ENCODE measurements at places on chromosomes 7 and 10.

DNA sequence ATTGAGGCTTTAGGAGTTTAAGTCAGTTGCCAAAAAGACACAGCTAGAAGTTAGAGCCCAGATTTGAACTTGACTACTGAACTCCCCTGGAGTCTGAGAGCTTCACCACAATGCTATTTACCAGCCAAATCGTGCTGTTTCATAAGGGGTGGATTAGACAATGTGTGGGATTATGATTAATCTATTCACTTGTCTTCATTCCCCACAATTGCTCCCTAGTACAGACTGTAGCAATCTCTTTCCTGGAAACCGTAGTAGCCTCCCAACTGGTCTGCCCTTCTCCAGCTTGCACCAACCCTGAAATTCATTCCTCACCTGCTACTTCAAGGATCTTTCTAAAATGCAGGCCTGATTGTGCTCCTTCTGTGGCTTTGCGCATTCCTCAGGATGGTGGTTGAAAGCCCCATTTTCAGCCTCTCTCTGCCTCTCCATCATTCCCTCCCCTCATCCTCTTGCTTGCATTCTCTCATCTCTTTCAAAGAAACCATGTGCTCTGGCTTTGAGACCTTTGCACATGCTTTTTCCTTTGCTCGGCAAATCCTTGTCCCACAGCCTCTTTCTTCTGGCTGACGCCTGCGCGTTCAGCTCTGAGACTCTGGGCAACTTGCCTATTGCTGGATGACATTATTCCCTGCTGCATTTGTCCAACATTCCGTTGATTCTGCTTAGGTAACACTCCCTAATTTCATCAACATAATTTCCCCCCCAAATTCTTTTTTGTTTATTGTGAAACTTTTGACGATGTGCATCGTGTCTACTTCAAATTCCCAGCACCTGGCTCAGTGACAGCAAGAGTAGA is 145.1 kb downstream of the ADRA2A start:
- no peak for DNase-seq

DNA sequence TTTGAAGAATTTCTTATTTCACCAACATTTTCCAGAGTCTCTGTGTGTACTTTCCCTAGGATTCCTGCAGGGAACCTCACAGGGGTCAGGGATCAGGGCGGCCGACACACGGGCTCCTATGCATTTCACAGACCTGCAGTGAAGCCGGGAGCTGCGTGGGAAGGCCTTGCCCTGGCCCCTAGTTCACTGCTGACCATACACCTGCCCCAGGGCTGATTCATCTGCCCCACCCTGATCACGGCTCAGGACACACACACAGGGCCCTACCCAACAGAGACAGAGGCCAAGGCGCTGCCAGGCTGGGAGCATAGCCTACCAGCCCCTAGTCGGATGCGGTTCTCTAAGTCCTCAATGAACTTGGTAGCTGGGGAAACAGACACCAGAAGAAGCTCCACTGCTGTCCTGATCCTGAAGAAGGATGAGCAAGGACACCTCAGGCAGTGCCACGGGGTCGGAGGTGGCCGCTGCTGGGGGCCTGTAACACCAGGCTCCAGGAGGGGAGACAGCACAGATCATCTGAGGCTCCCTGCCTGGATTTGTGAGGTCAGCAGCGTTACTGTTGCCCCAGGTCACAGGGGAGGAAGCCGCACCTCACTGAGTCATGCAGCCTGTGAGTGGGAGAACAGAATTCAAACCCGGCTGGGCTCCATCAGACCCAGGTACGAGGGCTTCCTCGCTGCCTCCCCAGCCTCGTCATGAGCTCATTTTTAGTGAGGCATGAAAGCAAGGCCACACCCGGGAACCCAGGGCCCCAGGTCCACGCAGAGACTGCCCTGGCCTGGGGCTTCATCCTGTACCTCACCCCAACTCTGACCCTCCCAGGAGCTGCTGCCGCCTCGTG is 278.8 kb upstream of the PPP2R2D start:
- no peak for DNase-seq

GRCh38 chr7:128777156-128778123 is 1.8 kb upstream of the OPN1SW start:
- DNase-seq = no peak

- no peak for DNase-seq
Measured at GRCh38 chr10:11145495-11145855, 127.8 kb downstream of the CELF2 start.

DNA sequence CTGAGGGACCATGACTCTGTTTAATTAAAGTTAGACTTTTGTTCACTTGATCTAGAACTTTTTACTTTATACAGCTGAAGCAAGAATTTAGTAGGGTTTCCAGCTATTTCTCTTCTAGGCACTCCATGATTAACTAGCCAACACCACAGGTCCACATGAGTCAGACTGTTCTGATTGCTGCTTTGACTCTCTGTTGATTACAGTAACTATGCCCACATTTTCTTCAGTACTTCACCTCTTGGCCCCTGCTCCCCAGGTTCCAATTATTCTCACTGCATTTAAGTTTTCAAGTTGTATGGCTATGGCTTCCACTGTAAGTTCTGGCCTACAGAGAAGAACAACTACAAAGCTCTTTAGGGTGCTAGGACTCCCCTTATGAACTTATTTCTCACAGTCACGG is 737.2 kb upstream of the IGFBP3 start:
- no peak for DNase-seq

GRCh38 chr10:69897432-69897831 is 95.7 kb downstream of the COL13A1 start:
- DNase-seq = no peak

DNA sequence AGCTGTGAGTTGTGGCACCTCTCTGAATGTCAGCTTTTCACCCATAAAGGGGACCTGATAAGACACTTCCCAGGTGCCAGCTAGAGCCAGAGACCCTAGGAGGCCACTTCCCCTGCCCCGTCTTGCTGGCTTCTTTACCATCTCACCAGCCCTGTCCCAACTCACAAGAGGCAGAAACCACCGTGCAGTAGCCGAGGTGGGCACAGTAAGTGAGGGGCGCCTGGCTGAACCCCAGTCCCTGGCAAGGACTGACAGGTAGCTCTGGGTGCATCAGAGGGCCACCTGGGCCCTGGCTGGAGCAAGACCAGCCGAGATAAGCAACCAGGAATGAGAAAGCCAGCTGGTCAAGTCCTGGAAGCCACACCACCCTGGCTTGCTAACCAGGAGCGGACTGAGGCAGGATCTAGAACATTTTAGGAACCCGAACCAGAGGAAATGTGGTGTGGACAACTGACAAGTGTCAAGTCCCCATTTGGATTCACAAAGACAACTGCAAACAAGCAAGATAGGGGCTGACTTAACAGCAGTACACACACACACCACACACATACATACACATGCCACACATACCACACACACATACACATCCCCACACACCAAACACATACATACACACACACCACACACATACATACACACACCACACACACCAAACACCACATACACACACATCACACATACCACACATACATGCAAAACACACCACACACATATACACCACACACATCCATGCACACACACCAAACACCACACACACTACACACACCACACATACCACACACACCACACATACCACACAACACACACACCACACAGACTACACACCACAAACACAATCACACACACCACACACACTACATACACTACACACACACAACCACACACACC is 20.8 kb downstream of the OGDHL start:
- DNase-seq = peak; percentile 7

- DNase-seq = no peak
Measured at GRCh38 chr10:14327527-14327926, 3.2 kb downstream of the FRMD4A start.

GRCh38 chr7:134963036-134963435 is 23.3 kb upstream of the AGBL3 start:
- no peak for DNase-seq

DNA sequence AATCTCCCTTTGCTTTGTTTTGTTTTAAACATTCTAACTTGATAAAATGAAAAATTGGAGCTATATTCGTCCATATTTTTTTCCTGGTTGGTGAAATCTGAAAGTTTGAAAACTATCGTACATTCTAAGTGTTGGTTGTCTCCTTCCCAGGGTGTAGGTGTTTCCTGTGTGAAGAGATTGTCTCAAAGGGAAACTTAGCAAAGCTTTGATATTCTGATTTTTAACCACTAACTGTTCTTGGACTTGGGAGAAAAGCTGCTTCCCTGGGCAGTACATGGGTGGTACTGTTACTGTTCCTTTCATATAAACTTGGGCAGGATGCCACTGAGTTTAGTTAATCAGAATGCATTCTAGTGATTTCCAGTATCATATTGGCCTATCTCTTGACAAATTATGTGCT is 253.5 kb upstream of the LRGUK start:
- DNase-seq = no peak

DNA sequence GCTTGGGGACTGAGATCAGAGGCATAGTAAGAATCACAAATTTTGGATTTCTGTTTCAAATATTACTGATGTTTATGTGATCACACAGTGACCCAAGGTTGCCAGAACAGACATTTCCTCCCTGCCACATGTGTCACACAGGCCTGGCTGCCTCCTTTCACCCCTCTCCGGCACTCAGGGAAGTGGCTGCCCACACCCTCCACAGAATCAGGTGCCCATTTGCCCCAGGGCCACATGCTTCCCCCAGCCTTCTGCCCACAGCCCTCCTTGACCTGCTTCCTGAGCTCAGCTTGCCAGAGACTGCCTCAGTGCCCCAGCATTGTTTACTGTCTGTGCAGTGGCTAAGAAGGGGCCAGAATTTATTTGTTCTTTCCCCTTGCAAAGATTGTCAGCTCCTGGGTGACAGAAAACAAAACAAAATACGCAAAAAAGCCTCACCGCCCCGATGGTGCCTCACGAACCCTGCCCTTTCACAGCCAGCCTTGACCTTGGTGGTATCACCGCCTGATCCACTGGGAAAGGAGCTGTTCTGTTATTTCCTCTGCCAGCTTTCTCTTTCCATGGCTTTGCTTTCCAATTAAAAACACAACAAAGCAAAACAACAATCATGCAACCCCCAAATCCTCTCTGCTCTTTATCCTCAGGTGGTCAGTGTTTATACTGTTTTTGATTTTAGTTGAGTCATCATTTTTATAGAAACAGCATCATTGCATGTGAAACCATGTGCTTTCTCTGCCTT is 52.8 kb downstream of the CHN2 start:
- DNase-seq = no peak

DNA sequence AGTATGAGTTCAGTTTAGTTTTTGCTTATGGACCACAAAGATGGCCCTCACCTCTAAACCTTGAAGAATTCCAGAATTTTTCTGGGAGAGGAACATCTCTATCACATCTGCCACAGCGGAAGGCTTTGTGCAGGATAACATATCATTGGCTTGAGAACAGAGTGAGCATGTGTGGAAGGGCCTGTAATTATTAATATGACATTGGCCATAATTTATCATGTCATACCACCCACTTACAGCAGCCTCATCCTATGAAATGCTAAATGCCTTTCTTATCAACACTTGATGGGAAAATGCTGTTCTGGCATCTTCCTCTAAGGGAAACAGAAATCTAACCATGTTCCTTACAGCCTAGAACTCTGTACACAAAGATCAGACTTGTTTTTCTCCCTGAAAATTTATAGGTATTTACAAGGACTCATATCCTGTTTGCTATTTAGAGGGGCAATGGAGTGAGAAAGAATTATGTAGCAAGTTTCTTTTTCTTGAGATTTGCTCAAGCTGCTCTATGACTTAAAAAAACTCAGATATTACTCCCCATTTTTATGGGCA is 817.3 kb downstream of the LRMDA start:
- DNase-seq = no peak

- no peak for DNase-seq
Measured at GRCh38 chr7:116509982-116510579, 10.5 kb downstream of the CAV2 start.

GRCh38 chr7:131197920-131198615 is 129.6 kb upstream of the MKLN1 start:
- no peak for DNase-seq

DNA sequence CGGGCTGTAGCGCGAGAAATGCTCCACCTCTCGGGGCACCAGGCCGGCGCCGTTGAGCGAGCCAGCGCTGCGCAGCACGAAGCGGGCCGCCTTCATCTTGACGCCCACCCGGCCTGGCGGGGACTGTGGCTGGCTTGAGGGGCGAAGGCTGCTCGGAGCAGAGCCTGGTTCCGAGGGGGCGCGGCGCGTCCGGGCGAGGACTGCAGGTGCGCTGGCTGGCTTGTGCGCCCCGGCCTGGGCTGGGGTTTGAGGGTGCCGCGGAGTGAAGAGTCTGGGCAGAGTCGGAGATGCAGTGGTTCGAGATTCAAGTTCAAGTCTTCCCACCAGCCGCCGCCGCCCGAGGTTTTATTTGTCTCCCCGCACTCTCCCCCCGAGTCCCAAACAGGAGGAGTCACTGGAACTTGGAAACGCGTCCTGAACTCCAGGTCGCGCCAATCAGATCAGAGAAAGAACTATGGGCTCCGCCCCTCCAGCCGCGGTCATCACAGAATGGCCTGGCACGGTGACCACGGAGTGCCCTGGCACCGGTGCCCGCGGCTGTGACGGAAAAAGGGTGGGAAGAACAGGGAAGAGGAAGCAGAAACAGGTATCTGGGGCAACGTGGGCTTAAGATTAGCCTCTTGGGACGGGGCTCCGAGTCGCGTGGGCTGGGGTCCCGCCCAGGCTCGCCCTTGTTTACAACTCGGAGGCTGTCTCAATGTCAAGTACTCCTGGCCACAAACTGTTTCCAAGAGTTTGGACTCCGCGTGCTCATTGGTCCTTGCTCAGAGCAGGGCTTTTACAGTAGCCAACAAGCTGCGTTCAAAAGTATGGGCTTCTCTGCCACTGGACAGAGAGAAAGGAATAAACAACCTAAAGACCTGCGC is at the start of gene PDK4:
PDK4 (minus strand) TSS at position 319 of the 866 bp plus-strand sequence; CDS start at position 96, 223 bp downstream.
- DNase-seq = no peak

GRCh38 chr7:100007887-100008286 is 7.5 kb upstream of the ZKSCAN1 start:
- no peak for DNase-seq

DNA sequence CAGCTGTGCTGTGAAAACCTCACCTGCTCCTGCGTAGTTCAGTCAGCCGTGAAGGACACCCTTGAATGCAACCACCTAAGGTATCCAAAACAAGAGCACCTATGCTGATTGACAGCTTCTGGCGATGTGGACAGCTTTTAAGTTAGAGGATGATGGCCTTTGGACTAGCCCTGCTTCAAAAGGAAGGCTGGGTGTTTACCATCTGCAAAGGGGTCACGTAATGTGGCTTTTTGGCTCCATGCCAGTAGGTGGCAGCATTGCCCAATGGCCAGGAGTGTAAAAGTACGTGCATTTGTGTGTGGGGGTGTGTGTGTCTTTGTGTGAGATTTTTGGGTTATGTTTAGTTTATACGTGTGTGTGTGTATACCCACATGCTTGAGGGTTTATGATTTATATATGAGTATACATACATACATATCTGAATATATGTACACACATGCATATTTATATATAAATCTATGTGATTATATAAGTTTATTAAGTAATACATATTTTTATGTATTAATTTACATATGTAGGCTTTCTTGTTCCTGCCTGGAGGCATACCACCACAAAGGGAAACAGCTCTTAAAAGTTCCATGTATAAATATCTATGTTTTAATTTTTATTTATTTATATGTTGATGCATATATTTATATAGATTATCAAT is 236.3 kb upstream of the ANKRD30A start:
- no peak for DNase-seq

DNA sequence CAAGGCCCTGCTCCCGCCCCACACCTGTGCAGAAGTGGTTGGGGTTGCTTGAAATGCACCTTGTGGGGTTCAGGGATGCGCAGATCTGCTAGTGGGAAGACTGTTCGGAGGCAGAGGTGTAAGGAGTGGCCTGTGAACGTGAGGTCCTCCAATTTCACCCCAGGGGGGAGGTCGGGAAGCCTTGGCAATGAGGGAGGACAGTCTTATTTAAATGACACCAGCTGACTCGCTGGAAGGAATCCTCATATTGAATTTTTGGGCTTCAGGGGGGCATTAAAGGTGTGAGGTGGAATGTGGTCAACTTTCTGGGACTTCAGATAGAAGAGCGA is 218.8 kb upstream of the CELF2 start:
- DNase-seq = no peak

Data from D721Med (cell line).